ENCODE measurements at places on chromosomes 5 and 9.

- no peak for DNase-seq
These were observed 13.4 kb upstream of the DELE1 start for GRCh38 chr5:141910271-141910673.

DNA sequence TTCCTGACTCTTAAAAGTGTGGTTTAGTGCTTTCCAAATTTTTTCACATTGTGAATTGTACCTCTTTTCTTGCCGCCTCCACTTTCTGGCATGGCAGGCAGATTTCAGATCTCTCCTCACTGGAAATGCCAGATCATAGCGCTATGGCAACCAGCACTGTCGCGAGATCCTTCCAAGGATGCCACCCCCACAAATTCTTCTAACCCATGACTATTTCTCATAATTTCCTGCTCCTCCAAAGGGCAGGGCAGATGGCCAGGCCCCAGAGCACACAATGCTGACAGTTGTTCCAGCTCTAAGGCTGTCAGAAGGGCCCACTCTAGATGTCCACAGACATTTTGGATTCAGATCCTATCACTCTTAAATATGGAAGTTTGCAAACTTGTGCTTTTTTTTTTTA, 446.2 kb upstream of the RIOK2 start:
- no peak for DNase-seq

DNA sequence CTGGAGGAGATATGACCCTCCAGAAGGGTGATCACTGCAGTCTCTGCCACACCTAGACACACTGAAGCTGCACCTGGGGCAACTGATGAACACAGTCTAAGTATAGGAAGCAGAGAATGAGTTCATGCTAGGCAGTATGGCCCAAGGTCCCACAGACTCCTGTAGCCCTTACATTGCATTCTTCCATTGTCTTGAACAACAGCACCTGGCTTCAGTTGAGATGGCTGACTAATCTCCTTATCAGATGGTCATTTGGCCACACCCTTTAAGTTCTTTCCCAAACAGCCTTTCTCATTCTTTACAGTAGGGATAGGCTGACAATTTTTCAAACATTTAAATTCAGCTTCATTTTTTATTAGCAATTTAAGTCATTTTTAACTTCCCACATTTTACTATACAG, 23.1 kb downstream of the CENPK start:
- no peak for DNase-seq

DNA sequence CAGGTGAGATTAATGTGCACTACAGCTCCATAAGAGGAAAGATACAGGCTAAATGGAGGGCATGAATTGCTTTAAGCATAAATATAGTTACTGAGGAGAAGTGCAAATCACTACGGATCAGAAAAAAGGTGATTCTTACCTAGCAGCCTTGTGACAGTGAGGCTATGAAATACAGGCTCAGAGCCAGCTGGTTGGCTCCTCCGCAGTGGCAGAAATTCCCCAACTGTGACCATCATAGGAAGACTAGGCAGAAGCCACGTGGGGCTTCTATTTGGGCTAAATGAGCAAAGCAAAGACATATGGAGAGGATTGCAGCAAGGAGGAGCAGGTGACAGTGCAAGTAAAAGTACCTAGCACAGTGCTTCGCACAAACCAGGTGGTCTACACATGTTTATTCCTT, 40.5 kb downstream of the CDO1 start:
- no peak for DNase-seq

- no peak for DNase-seq
These were observed 249.5 kb upstream of the PTGER4 start for GRCh38 chr5:40430101-40430710.

GRCh38 chr9:38117651-38118050, 48.6 kb upstream of the SHB start:
- no peak for DNase-seq

DNA sequence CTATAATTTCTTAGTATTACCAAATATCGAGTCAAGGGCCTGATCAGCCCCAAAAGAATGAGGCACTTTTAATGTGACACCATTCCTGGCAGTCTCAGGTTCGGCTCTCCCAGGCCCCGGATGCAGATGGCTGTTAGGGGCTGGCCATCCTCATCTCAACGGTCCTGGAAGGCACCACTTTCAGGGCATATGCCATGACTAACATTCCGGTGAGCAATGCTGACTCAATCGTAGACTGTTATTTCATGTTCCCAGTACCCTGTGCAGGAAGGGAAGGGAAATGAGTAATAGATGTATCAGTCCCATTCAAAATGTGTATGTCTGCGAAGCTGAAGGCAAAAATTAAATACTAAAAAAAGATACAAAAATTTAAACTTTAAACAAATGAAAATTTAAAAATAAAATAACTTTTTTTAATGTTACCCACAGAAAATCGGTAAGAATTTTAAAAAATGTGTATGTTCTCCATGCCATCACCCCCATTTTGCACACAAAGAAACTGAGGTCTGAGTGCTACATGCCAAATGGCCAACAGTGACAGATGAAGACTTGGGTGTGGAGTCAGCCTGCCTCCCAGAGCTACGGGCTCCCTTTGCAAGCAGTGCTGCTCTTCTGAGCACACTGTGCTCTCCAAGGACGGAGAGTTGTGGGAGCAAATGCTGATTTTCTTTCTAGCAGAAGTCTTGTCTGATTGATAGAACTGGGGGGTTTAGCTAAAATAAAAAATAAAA, 79.0 kb downstream of the GLDC start:
- DNase-seq = no peak

DNA sequence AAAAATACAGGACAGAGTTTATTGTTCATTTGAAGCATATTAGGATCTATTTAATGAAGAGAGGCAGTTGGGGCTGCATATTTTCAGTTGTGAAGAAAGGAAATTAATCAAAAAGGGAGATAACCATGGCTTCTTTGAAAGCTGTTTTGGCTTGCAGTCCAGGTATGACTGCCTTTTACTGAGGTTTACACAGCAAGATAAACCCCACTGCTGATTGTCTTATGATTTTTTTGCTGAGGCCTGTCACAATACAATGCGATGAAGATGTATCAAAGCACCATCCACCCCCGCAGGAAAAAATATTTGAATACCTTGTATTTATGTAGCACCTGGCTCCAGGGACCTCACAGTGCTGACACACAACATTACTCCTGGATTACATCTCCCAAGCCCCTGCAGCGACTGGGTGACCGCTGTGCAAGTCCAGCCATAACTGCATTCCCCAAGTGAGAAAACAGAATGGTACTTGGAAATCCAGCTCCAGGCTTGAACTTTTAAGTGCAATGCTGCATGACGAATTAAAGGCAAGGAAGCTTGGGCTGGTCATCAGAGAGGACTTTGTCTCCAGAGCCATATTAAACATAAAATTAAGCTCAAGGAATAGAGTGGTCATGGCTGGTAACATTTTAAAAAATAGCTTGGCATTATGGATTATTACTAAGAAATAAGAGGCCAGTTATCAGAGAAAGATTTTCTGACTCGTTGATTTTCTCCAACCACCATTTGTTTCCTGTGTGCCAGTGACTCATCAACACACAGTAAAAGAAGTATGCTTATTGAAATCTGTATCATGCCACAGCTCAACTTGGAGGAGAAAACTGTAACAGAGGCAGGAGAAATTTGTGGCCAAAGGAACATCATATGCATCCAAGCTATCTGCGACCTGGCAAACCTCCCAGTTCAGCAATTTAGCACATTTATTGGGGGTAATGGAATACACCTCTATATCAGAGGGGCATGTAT, 374.2 kb downstream of the MAN2A1 start:
- DNase-seq = no peak

- DNase-seq = no peak
These were observed 146.2 kb upstream of the GPR151 start for GRCh38 chr5:146662229-146662628.

DNA sequence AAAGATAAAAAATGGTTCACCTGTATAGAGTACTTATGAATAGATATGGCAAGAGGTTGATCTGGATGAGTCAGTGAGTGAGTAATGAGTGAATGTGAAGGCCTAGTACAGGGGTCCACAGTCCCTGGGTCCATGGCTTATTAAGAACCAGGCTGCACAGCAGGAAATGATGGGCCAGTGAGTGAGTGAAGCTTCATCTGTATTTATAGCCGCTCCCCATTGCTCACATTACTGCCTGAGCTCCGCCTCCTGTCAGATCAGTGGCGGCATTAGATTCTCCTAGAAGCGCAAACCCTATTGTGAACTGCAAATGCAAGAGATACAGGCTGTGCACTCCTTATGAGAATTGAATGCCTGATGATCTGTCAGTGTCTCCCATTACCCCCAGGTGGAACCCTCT, 307.7 kb upstream of the ZNF608 start:
- DNase-seq = no peak

All from HEK293T (cell line).